Activated CD8-positive, alpha-beta memory T cell treated with anti-CD3 and anti-CD28 coated beads, Interleukin-2, amount 50 U/mL, for 4 hours (primary cell): ENCODE measurements at places on chromosomes 3 and 15.

DNA sequence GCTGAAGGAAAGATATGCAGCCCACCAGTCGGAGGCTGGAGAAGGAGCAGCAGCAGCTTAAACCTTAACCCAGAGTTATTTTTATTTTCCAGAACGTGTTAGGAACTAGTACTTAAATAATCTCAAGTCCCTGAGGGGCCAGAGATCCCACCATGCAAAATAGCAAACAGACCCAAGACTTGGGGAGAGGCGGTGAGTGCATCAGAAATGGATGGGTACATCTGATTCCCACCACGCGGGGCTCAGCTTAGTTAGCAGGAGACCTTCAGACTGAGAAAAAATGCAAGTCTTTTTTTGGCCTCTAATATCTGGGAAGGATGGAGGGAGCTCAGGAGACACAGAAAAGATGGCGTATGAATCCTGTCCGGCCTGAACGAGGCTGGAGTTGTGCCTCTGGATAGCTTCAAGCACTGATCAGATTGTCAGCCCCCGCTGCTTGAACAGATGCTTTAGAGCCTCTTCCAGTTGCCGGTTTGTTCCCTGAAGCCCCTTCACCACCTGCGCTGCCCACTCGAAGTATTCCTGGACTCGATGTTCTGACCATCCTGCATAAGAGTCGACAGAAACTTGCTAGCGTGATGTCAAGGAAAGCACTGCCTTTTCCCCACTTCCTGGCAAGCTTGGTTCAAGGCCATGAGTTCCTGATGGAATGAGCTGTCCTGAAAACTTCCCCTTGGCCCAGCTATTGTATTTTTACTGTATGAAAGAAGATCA lies 1.3 kb downstream of the HDDC3 start:
- DNase-seq = no peak

DNA sequence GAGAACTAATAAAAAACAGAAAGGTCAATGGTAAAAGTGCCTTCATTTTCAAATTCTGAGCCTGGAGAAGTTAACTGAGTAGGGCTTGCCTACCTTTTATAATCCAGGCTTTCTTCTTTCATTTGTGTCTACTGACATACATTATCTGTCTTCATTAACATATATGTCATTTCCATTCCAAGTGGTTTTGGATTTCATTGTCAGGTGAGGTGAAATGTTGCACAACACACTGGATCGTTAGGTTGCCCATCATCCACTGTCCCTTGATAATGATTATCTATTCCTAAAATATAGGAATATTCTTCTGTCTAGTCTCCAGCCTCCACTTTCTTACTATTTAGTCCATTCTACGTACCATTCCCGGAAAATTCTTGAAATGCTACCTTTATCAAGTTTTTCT lies 55.0 kb upstream of the CP start:
- no peak for DNase-seq

GRCh38 chr15:60509470-60509869 lies 30.5 kb upstream of the ICE2 start:
- no peak for DNase-seq

- no peak for DNase-seq
Measured at GRCh38 chr3:127750226-127751031, 71.9 kb downstream of the MGLL start.

GRCh38 chr3:20185331-20185678 lies 701 bp downstream of the SGO1 start:
- DNase-seq = no peak

DNA sequence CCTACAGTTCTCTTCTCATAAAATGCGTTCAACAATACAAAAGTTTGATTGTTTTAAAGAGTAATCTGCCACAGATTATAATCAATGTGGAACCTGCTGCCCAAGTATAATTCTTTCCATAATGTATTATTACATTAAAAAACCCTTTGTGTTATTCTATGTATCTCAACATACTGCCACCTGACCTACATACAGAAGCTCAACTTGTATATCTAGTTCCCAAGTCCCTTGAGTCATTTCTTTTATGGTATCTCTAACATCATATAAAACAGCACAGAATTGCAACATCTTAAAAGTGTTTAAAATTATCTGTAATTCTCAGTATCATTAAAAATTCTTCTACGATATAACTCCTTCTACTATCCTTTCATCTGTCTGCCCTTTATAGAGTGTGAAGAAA lies 70.3 kb downstream of the TBL1XR1 start:
- no peak for DNase-seq

GRCh38 chr3:192220915-192221314 lies 506.4 kb downstream of the FGF12 start:
- DNase-seq = no peak

DNA sequence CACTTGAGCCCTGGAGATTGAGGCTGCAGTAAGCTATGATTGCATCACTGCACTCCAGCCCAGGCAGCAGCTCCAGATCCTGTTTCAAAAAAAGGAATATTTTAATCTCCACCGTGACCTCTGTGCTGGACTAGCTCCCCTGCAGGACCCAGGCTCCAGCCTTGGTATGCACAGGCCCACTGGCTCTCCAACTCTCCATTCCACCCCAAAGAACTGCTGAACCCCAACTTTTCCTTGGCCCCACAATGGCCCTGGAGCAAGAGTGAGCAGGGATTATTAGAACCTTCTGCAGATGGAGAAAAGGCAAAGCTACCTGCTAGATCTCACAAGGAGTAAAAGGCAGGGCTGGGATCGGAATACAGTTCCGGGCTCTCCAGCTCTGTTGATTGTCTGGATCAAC lies 32.8 kb upstream of the SFMBT1 start:
- DNase-seq = no peak

- DNase-seq = no peak
Measured at GRCh38 chr3:40850861-40851260, 326.1 kb downstream of the ZNF621 start.

- no peak for DNase-seq
Measured at GRCh38 chr15:39835550-39835949, 52.9 kb upstream of the FSIP1 start.

- DNase-seq = no peak
Measured at GRCh38 chr15:48406911-48407310, 75.7 kb downstream of the DUT start.

- no peak for DNase-seq
Measured at GRCh38 chr3:57078344-57078634, 17.8 kb downstream of the SPATA12 start.

DNA sequence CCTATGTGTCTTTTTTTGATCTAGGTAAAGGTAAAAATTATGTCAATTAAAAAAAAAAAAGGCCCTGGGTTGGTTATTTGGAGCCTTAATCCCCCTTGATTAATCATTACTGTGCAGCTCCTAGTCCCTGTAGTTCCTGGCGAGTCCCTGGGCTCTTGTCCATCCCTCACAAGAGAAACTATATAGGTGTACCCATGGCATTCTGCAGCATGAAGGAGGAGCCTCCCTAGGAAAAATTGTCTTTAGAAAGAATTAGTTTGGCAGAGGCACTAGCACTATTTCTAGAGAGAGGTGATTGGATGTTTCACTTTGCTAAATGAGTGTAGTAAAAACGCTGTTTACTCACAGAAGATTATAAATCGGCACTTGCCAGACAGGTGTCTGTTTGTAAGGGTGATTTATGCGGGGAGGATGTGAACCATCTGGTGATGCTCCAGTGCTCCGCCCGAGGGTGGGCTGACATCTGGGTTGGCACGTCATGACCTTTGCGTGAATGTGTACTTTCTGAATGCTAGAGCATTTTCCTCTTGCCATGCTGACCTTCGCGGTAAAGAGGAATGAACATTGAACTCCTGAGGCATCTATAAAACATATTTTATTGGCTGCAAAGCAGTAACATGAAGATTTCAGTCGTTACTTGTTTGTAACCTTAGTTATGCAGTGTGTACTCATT lies 12.6 kb downstream of the PLCL2 start:
- peak; percentile 61 for DNase-seq

GRCh38 chr15:48416301-48416700 lies 85.1 kb downstream of the DUT start:
- no peak for DNase-seq

- no peak for DNase-seq
Measured at GRCh38 chr3:65110661-65111060, 422.9 kb upstream of the ADAMTS9 start.

DNA sequence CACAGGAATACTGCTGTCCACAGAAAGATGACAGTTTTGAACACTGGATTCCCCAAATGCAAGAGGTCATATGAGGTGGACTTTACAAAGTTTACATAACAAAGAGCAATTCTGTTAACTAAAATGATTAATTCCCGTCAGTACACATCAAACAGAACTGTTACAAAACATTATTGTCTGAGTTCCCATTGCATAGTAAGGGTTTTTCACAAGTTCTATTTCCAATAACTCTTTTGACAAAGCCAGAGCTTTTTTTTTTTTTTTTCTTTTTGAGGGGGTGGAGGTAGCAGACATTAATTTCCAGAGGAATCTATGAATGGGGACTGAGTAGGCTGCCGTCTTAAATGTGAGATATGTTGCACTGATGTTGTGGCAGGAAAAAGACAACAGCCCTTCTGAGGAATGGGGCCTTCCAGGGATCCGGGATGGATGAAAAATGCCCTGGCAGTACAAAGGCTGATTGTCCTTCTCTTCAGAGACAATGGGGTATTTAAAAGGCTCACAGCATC lies 178.1 kb upstream of the KBTBD8 start:
- DNase-seq = no peak

- DNase-seq = no peak
Measured at GRCh38 chr3:46913644-46914043, 36.1 kb downstream of the PTH1R start.

DNA sequence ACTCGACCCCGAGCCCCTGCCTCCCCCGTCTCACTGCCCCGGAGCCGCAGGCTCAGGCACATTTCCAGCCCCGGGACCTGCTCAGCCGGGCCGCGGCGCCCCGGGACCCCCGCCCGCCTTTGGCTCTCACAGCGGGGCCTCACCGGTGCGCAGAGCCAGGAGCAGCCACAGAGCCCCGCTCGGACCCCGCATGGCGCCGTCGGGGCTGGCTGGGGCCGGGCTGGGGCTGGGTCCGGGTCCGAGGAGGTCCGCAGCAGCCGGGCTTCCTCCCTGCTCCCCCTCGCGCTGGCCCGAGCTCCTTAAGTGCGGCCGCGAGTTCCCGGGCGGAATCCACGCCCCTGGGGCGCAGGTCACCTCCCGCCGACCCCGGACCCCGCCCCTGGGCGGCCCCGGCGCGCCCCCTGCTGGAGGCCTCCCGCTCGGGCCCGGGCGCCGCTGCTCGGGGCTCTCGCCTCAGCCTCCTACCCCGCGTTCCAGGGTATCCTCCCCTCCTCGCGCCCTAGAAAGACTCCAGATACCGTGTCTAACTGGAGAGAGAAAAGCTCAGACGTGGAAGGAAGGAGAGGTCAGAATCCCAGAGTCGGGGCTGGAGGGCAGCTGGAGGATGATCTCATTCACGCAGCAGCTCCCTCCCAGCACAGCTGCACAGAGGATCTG lies at the start of gene MELTF:
Gene MELTF, minus strand, starts transcription at position 307 of the 657 bp plus-strand sequence. Its CDS starts 115 bp downstream, at position 192.
- DNase-seq = peak; percentile 75

DNA sequence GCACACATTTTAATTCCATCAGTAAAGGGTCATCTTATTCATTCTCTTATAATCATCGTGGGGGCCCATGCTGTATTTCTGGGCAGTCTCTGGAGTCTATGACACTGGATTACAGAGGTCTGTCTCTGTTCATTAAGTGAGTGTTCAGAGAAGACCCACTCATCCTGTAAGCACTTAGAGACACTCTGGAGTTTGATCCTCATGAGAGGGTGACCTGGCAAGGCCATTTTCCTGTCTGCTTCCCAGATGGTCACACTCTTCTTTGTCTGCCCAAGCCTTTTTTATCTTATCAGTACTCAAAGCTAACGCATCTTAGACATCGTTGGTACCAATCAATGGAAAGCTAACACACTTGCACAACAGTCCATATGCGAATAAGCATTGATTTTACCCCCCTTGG lies 333.1 kb downstream of the RORA start:
- DNase-seq = no peak

DNA sequence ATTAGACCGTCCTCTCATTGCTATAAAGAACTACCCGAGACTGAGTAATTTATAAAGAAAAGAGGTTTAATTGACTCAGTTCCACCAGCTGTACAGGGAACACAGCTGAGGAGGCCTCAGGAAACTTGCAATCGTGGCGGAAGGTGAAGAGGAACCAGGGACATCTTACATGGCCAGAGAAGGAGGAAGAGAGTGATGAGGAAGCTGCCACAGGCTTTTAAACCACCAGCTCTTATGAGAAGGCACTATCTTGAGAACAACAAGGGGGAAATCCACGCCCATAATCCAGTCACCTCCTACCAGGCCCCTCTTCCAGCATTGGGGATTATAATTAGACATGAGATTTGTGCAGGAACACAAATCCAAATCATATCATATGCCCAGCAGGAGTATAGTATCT lies 138.5 kb downstream of the ALCAM start:
- no peak for DNase-seq

- DNase-seq = no peak
Measured at GRCh38 chr15:31369727-31370126, 43.1 kb downstream of the KLF13 start.

- no peak for DNase-seq
Measured at GRCh38 chr15:60376677-60377095, 21.1 kb downstream of the ANXA2 start.

DNA sequence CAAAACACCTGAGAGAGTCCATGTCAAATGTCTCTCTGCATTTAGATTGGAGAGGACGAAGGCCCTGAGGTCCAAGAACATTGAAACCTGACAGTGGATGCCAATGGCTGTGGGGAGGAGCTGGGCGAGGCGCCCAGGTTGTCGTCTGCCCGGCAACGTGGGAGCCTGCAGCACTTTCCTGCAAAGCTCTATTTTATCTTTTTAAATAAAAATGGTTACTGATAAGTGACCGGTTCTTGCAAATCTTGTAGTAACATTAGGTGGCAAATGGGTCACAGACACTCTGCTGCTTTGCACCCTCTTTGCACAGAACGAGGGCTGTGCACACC lies 19.5 kb upstream of the FANCD2 start:
- DNase-seq = no peak

DNA sequence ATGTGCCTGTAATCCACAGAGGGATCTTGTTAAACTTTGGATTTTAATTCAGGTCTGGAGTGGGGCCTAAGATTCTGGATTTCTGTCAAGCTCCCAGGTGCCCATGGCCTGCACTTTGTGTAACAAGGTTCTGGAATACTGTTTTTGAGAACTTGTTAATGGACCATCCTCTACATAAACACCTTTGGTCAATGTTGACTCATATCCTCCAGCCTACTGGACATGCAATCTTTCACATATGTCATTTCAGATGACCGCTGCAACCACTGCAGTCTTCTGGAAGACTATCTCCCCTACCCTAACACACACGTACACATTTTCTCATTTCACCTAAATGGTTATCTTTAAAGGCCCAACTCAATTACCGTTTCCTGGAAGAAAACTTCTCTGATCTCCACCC lies 302.1 kb upstream of the TPRG1 start:
- DNase-seq = no peak

- no peak for DNase-seq
Measured at GRCh38 chr3:102025606-102026270, 176.4 kb downstream of the NFKBIZ start.

GRCh38 chr3:93989241-93989640 lies 9.3 kb downstream of the ARL13B start:
- DNase-seq = no peak

GRCh38 chr3:188323067-188323842 lies 169.3 kb downstream of the LPP start:
- peak; percentile 21 for DNase-seq

- DNase-seq = no peak
Measured at GRCh38 chr3:197595470-197596185, 39.9 kb upstream of the BDH1 start.

GRCh38 chr15:88693191-88693590 lies 54.4 kb downstream of the ISG20 start:
- DNase-seq = no peak

- DNase-seq = no peak
Measured at GRCh38 chr3:48088056-48088748, 72.0 kb upstream of the MAP4 start.
